ENCODE measurements at places on chromosomes 1 and 21.

DNA sequence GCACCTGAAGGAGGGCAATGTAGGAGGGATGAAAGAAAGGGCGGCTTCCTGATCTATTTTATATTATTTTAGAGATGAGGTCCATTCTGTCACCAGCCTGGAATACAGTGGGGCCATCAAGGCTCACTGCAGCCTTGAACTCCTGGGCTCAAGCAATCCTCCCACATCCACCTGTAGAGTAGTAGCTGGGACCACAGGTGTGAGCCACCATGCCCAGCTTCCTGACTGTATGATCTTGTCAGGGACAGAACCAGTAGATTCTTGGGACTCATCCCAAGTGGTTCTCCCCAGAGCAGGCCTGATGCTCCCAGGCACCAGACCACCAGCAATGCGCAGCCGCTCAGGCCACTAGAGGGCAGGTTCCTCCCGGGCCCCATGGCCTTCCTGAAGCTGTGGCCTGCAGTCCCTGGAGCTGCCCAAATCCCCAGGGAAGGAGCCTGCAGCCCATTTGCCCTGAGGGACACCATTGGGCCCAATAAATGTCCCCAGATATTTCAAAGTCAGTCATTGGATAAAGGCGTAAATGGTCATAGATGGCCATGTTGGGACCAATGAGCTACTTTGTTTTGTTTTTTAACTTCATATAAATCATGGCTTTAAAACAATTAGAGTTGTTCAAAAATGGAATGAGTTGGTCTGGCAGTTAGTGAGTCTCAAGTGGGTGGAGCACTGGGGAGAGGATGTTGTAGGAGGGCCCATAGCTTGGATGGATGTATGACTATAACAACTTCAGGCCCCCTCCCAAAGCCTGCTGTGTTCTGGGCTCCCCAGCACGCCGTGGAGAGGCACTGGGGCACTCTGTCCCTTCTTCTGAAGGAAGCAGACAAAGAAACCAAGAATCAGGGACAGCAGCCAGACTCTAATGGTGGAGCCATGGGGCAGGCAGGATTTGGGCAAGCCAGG lies 44.7 kb upstream of the GOLT1A start:
- no peak for DNase-seq

DNA sequence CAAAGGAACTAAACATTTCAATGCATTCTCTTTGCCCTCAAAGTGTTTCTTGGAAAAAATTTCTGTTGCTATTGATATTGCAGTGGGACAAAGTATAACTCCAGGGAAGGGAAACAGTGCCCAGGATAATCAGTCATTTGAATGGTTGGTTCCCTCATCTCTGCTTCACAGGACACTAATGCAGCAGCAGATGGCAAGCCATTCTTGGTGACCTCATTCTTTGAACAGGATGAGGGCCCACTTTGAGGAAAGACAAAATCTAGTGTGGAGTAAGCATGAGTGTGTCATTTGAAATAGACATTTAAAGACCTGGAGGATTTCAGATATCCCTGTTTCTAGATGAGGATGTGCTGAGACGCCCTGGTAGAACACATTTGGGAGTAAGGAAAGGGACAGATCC lies 32.3 kb downstream of the CHRM3 start:
- no peak for DNase-seq

DNA sequence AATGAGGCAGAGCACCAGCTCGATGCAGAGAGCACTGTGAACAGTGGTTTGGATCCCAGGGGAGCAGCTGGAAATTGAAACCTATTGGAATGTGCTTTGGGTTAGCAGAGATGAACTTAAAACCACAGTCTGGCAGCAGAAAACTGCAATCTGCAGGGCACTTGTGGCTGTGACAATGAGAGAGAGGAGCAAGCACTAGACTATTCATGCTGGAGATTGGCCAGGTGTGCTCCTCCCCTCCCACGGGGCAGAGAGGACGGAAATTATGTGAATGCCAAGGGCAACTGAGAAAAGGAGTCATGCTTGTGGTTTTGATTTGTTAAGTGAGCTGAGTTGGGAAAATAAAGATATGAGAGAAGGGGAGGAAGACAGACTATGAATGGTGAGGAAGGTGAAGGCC lies 38.1 kb downstream of the HSD3B2 start:
- DNase-seq, result no peak

DNA sequence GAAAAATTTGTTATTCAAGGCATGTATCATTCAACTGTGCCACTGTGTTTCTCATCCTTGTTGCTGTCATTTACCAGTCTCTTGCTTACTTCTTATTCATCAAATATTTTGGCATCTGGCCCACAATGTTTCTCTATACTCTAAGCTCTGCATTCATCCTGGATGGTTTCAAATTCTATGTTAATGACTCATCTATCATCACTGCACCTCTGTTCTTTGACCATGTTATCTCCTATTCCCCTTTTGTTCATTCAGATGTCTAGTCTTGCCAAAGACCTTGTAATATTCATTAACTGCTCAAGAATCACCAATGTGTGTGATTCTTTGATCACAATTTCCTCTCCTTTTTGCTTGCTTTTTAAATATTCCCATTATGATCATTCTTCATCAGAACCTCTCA lies 54.6 kb upstream of the PRKACB start:
- no peak for DNase-seq

DNA sequence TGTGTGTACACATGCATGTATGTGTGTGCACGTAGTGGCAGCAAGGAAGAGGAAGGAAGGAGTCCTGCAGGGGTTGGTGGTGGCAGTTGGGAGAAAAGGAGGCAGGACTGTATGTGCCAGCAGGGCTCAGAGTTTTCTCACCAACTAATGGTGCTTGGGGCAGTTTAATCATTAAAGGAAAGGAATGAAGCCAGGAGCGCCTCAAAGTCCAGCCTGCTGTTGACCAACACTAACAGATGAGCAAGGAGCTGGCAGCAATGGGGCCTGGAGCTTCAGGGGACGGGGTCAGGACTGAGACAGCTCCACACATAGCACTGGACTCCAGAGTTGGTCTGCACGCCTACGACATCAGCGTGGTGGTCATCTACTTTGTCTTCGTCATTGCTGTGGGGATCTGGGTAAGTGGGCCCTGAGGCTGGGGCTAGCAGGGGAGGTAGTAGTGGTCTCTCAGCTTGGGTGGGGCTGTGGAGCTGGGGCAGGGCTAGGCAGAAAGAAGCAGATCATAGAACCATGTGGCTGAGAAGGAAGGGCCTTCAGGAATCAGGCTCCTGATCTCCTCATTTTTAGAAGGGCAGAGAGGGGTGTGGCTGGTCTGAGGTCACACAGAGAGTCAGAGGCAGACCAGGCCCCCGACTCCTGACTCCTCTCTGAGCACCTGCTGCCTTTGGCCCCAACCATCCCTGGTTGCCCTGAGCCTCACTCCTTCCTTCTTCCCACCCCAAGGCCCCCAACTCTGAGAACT lies at the start of gene SLC5A9:
Gene SLC5A9, plus strand, starts transcription at position 216 of the 742 bp plus-strand sequence. Its CDS starts 21 bp downstream, at position 237.
- no peak for DNase-seq

GRCh38 chr1:186985889-186986491 lies 157.2 kb downstream of the PLA2G4A start:
- no peak for DNase-seq

- no peak for DNase-seq
These were observed 156.4 kb upstream of the B3GALT2 start for GRCh38 chr1:193342811-193343210.

- DNase-seq, result no peak
These were observed 329.3 kb upstream of the NR5A2 start for GRCh38 chr1:199698222-199698621.

DNA sequence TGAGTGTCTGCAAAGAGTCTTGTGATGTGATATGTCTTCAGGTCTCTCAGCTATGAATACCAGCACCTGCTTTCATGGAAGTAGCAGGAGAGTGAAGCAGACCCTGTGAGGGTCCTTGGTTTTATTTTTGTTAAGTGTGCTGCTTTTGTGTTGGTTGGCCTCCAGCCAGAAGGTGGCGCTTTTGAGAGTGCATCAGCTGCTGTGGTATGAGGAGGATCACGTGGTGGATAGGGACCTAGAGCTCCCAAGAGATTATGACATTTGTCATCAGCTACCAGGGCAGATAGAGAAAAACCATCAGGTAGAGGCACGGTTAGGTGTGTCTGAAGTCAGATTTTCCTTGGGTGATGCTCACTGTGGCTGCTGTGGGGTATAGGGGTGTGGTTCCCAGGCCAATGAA lies 1232.1 kb downstream of the MRPL39 start:
- DNase-seq, result no peak

DNA sequence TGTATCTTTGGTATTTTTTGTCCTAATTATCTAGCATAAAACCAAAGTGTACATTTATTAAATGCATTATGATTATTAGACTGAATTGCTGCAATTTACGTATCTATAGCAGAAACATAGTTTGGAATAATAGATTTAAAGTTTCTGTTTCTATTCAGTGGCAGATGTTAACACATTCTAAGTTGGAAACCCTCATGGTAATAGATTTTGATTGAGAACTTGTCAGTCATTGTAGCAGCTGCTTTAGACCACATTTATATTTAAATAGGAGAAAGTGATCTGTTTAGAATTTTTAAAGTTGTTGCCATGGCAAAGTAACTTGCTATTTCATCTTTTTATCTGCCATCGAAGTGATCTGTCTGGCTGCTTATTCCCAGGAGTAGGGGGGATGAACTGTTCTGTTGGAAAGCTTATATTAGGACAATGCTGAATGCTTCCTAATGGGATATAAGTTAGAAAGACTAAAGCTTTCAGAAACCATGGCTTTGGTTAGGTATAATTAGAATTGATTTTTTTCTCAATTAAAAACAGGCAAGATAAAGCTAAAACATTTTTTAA lies 61.6 kb downstream of the HS2ST1 start:
- DNase-seq, result no peak
